ENCODE measurements at places on chromosomes 12 and 14.

DNA sequence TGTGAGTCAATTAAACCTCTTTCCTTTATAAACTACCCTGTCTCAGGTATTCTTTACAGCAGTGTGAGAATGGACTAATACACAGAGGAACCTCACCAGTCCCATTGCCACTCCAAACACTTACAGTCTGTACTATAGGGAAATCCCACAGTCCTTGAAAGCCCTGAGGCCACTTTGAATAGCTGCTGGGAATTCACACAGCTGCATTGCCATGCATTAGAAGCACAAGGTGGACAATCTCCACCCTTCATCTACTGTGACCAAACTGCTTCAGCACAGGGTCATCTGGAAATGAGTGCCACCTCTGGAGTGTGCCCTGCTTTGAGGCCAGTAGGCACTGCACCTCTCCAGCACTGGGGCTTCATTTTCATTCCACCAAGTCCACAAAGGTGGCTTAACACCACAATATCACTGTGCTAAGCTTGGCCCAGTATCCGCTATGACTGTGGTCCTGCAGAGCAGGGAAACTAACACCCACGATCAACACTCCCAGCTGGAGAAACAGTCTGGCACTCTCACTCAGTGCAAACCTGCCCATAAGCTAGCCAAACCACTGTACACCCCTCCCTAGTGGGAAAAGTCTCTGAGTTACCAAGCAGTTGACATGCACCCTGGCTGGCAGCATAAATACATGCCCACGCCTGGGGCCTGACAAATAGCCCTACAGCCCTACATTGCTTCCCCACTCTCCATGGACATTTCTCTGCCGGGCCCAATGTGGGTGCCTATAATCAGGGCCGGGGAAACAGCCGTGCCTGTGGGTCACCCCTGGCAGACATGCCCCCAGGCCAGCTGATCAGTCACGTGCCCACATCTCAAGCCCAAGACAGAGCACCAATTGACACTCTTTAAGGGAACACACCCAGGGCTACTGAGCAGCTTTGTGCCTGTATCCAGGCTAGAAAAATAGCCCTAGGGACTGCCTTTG, 294.3 kb upstream of the MGAT4C start:
- no peak for DNase-seq

GRCh38 chr12:130663514-130663913, 52.6 kb downstream of the RIMBP2 start:
- no peak for DNase-seq

- no peak for DNase-seq
Observed at GRCh38 chr12:94329366-94329765, 130.3 kb downstream of the CEP83 start.

GRCh38 chr12:69514111-69514510, 43.9 kb downstream of the FRS2 start:
- no peak for DNase-seq

DNA sequence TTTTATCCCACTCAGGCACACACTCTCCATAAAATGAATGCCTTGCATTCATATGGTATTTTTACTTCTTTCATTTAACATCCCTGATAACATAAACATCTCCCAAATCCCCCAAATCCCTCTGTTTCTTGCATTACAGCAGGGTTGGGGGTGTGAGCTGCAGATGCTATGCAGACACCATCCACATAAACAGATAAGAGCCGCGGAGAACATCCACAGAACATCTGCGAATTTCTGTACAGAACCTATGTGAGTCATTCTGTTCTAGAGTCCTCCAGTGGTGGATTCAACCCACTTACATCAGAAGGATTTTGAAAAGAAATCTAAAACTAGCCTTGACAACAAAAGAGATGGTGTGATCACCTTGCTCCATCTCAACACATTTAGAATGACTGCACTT, 20.3 kb downstream of the FBLN5 start:
- no peak for DNase-seq

DNA sequence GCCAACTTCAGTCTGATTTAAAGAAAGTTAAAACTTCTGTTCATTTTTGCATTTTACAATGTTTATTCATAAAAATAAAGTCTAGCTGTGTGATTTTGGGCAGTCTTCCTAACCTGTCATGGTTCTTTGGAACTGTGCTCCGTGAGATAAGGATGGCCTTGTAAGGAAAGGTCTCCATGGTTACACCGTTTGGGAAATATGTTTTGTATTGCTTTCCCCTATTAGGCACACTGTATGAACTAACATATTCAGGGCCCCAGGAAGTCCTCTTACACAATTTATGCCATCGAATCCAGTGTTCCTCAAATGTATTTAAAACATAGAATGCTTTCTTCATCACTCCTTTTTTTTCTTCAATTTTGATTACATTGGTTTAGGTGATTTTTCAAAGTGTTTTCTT, 54.5 kb downstream of the APAF1 start:
- DNase-seq, result no peak

DNA sequence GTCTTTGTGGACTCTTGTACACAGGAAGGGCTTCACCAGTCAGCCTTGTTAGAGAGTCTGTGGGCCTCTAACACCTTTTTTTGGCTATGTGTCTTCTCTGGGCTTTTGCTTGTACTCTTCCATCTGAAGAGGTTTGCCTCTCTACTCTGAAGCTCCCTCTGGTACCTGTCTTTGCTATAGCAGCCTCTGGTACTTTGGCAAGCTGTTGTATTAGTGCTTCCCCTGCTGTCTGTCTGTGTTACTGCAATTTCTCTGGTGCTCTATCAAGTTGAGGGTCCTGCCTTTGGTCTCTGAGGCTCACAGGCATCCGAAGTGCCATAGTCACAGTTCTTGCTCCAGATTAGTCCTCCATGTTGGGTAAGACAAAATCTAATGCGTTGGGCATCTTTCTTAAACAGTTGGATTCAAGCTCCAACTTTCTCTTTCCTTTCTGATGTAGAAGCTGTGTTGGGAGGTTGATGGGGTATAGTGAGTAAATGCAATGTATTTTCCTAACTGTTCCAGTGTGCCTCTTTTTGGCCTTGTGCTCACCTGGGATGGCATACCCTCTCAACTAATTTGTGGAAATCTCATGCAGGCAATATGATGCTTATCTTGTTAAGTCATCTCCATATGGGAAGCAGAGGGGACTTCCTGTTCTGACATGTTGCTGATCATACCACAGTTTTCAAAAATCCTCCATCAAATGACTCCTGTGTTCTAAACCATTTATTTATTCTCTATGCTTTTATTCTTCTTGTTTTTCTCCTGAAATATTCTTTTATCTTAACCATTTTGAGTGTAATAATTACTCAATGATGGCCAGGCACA, 88.8 kb downstream of the ATF7IP start:
- peak; percentile 26 for DNase-seq

DNA sequence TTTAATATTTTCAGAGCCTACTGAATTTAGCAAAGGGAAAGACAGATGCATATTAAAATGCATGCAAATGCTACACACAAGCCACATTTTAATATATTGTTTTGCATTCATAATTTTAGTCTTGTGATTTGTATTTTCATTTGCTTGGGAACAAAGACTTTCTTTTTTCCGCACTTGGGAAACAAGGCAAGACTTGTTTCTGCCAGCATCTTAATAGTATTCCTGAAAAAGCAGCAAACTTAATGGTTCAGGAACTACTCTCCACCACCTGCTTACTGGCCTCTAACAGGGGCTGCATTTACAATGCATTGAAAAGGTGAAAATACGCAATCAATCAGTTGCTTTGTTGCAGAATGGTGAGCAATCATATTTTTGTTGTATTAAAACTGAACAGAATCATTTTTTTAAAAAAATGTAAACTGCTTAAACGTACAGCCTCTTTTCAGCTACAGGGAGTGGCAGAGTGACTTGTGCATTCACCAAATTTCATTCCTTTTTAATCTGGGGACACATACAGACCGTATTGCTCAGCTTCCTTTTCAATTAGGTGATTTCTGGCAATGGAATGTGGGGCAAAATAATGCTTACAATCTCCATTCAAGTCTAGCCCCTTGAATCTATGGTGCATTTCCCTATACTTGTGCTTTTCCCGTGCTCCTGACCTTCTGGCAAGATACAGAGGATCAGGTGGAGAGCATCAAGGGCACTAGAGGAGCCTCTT, 144.1 kb upstream of the BTG1 start:
- no peak for DNase-seq

DNA sequence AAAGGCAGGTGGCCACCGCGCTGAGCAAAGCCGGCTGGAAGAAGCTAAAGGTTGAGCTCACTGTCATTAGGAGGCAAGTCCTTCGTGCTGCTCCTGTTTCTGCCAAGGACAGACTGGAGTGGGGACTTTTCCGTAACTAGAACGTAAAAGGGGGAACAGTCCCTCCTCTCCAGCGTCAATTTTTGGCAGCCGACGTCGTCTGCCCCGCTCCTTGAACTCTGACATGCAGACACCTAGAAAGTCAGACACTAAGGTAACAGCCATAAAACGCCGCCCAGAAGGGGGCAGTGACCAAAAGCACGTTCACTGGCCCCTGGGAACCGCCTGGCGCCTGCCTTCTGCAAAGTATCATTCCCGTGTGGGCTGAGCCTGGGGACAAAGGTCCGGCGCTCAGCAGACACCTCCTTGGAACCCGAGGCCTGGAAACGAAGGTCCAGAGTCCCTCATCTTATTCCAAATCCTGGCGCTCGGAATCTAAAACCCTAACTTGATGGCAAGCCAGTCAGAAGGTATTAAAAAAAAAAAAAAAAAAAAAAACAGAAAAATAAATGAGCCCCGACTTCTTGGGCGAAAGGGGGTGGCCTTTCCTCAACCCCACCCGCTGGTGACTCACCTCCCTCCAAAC, 1.1 kb upstream of the LRP1 start:
- no peak for DNase-seq

Measured in SK-N-MC (cell line).